T-cell (primary cell): ENCODE measurements at places on chromosomes 12 and 14. TPM values are rescaled to one million over a fixed set of nuclear protein-coding genes. Genes with fewer than 3 reads are reported as not detected.

DNA sequence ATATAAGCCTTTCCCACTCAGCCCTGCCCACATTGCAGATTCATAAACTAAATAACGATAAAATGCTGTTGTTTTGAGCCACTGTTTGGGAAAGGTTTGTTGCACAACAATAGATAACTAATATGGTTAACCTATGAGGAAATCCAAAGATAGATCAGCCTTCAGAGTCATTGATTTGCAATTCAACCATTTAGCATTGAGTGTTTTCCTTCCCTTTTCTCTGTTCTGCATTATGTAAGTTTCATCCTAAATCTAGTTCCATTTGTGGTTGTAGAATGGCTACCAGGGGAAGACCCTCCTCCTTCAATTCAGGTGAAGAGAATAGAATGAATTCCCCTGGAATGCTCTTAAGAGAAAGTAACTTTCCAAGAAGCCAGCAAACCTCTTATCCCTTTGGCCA lies 19.6 kb downstream of the TC2N start:
- no peak for DNase-seq

The RNFT2 gene
- 6.2 TPM for total RNA-seq

The ZNF268 gene
- 21.1 TPM for total RNA-seq

DNA sequence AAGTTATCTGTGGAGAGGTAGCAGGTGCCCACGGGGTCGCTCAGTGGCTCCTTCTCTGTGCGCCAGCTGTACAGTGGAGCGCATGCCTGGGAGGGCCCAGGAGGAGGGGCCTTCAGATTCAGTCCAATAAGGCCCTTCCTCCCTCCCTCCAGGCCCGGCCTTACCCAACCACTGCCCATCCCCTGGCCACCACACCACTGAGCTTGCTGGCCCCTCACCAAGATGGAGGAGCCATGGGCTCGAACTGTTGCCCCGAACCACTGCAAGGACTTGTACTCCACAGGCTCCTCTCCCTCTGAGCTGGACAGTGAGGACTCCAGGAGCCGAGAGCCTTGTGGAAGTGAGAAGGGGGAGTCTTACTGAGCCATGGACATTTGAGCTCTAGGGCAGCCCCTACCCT lies 9.8 kb downstream of the ITGA5 start:
- no peak for DNase-seq

GRCh38 chr12:109686523-109686922 lies 27.1 kb upstream of the FAM222A start:
- DNase-seq, result no peak

GRCh38 chr14:36604757-36605505 lies 22.5 kb upstream of the NKX2-8 start:
- DNase-seq, result no peak

The PAH gene
- total RNA-seq, result not detected

The GZMH gene
- total RNA-seq, result 21.8 TPM

The SLC6A13 gene
- total RNA-seq, result 1.8 TPM

- no peak for DNase-seq
These were observed 35.2 kb downstream of the TMEM132D start for GRCh38 chr12:129868575-129868974.

The TESPA1 gene
- total RNA-seq, result 170 TPM

DNA sequence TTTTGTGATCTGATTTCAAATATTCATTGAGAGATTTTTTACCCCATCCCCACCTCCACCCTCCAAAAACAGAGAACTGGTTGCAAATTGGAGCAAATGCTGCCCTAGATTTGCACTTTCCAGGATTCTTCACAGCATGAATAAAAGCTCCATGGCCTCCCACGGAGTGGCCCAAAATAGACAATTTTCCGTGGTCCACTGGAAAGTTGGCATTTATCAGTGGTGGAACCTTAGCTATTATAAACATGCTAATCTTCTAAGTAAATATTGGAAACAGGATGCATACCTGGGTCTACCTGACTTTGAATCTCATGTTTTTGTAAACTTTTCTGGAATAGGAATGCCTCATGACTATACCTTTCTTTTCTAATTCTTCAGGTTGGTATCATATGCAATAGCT lies 123.9 kb downstream of the SLC16A7 start:
- no peak for DNase-seq

The ASCL1 gene
- not detected for total RNA-seq

- DNase-seq, result no peak
These were observed 2.3 kb downstream of the DGLUCY start for GRCh38 chr14:91115986-91116770.

- no peak for DNase-seq
These were observed 279.2 kb downstream of the SUDS3 start for GRCh38 chr12:118655588-118655987.

The NOS1 gene
- total RNA-seq, result 0.03 TPM

DNA sequence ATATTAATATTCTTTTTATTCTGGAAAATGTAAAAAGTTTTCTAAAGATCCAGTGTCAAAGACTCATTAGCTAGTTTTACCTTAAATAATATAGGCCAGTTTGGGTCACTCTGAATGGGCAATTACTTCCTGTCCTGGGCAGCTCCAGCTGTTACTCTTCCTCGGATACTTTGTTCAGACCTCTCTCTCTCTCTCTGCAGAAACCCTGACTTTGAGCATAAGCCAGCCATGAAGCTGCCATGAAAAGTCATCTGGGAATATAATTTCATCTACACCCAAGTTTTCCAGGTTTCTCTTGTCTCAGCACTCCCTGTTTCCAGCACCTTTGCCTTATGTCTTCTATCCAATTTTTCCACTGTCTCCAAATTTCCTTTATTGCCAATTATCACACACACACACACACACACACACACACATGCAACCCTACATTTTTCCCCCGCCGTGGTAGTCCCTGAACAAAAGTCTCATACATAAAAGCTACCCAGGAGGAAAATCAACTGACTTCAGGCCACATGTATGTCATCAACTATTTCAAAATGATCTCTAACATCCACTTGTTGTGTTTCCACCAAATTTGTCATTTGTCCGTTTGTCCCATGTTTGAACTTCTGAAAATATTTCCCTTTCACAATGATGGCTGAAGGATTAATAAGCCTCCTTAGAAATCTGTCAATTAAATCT lies 318.1 kb downstream of the SSPN start:
- DNase-seq, result no peak

The SLC35F4 gene
- not detected for total RNA-seq

DNA sequence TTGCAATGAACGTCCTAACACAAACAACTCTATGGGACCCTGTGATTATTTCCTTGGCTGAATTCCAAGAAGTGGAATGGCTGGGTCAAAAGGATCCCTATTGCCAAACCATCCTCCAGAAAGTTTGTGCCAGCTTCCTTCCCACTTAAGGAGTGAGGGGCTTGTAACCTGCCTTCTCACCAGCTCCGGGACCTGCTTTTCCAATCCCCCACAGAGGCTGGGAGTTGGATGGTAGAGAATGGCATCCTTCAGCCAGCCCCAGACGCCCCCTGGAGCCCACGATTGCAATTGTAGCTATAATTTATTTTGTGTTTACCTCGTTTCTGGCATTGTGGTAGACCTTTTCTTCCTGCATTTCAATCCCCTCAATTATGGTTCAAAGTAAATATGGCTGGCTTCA lies 9.7 kb upstream of the ZDHHC22 start:
- no peak for DNase-seq

DNA sequence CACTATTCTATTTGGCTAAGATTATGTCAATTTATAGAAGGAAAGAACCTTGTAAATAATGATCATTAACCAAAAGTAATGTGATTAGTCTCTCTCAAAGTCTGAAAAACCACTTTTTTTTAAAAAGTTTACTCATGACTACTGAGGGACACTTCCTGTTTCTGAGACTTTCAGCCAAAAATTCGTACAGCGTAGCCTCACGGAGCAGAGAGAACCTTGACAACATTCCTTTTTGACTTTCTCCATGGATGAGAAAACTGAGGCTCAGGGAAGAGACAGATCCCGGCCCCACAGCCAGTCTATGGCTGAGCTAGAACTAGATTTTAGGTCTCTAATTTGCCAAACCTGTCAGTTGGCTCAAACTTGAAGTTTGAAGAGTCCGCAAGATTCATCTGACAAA lies 68.2 kb downstream of the DAD1 start:
- DNase-seq, result no peak

The DPPA3 gene
- not detected for total RNA-seq

- no peak for DNase-seq
These were observed 220.3 kb downstream of the NELL2 start for GRCh38 chr12:44655846-44656245.

DNA sequence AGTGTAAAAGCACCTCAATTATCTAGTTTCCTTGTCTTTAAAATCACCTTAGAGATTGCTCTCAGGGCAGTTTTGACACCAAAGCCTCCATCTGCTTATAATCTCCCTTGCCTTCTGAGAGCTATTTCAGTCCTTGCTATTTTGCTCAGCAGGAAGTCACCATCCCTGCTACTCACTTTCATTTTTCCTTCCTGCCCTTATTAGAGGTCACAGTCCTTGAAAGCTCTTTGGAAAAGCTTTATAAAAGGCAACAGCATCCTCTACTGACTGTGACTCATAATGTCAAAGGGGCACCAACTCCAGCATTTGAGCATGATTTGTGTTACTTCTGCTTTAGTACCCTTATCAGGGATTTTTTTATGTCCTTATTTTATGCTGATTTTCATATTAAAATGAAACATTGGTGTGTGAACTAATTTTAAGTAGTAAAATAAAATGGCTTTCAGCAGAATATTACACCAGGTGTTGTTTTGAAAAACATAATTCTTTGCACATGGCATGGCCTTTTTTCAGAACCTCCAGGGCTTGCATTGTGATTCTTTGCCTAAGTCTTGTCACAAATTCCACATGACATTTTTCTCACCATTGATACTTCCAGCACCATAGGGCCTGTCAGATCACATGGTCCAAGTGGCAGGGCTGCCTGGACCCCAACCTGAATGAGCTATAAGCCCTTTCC lies 213.0 kb downstream of the ADAMTS20 start:
- no peak for DNase-seq

DNA sequence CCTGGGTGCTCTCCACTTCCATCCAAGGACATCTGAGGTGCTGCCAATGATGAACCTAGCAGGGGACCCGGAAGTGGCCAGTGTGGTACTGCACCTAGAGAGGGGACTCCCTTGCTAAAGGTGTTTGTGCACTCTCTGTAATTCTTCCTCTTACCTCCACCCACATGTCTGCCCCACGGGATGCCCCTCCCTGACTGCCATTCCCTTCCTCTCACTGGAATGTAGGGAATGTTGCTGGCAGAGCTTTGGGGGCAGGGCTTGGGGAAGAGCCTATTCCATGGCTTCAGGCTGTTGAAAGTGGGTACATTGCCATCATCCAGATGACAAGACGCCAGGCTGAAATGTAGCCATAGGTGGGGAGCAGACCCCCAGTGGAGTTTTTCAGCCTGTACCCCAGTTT lies 153.2 kb downstream of the SMOC1 start:
- DNase-seq, result no peak

- no peak for DNase-seq
These were observed at the start of gene ESRRB for GRCh38 chr14:76375947-76376404. Gene ESRRB, plus strand, starts transcription at chr14:76376137. Its CDS starts 265 bp downstream, at chr14:76376402.

DNA sequence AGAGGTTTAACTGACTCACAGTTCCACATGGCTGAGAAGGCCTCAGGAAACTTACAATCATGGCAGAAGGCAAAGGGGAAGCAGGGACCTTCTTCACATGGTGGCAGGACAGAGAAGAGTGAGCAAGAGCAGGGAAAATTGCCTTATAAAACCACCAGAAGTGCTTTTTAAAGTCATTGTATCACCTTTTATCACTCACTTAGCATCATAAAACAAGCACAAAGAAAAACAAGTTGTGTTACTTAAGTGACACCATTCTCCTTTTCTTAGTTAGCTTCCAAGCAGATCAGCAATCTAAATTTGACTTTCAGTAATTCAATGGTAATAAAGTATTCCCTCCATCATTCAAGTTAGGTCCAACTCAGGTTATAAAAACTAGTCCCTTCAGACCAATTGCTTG lies 28.5 kb downstream of the OSBPL8 start:
- DNase-seq, result no peak

- DNase-seq, result no peak
These were observed 194.1 kb downstream of the MON2 start for GRCh38 chr12:62660756-62661155.

GRCh38 chr12:12797794-12798152 lies 12.3 kb downstream of the APOLD1 start:
- DNase-seq, result no peak

- no peak for DNase-seq
These were observed 116.0 kb downstream of the PRICKLE1 start for GRCh38 chr12:42473561-42473960.

The PRH1 gene
- 42.4 TPM for total RNA-seq

DNA sequence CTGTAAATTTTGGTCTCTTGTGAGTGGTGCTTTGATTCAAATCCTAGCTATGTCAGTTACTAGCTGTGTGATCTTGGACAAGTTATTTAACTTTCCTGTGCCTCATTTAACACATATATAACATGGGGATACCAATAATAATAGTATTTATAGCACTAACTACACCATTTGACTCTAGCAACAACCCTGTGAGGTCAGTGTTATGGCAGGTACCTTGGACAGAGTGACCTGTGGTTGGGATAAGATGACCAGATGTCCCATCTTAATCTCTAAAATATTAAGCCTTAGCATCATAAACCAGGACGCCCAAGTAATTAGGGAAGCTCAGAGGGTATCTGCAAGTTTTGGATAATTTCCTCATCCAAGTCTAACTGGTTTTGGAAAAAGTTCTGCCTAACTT lies 73.7 kb downstream of the NDUFA12 start:
- DNase-seq, result no peak

DNA sequence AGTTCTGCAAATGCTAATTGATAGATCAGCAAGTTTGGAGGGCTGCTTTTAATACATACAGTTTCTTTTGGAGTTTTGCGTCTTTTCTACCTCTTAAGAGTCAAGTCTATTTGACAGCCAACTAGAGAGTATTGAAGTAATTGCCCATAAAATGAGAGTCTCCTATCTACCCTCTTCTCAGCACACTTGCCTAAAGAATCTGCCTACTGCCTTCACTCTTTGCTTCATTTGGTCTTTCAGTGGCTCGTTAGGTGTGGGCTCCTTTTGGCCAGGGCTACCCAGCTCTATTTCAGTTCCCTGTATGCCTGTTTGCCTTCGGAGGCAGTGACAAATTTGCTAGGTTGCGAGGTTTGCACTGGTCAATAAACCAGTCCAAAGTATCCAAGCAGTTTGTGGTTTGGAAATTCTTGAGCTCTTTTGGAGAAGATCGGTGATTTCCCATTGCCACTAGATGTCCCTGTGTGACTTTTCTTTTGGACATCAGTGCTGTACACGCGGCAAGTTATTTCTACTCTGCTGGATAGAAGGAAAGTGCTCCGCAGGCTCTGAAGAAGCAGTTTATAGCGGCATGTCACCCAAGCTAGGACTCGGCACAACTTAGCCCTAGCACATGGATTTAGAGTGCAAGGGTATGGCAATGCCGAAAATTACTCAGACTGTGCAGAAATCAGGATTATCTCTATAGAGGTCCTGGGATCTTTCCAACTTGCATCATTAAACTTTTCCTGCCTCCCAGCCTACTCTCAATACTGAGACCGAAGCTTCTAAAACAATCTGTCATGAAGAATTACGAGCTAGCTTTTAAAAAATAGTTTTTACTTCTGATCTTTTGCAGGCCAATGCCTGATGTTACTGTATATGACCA lies 38.6 kb downstream of the MGST1 start:
- no peak for DNase-seq

The RDH12 gene
- total RNA-seq, result not detected

DNA sequence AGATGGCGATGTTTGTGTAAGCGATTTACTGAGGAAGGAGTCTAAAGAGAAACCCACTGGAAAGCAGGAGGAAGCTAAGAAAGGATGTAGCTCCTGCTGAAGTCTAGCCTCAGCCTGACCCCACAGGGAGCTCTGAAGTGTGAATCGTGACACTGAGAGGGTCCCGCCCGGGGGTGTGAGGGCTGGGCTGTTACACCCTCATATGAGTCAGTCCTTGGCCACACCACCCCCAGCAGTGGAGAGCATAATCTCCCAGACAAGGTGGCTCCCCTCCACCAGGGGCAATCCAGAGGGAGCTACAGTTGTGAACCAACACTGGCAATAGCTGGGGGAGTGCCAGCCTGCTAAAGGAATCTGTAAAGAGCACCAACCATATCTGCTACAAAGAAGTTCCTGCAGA lies 31.5 kb downstream of the SVOP start:
- no peak for DNase-seq
